CD4-positive, alpha-beta T cell treated with Interferon alpha-2 for 1 hour (primary cell): ENCODE measurements at places on chromosomes 11 and 22.

- no peak for DNase-seq
Observed at GRCh38 chr22:44369916-44370801, 57.4 kb upstream of the SHISAL1 start.

DNA sequence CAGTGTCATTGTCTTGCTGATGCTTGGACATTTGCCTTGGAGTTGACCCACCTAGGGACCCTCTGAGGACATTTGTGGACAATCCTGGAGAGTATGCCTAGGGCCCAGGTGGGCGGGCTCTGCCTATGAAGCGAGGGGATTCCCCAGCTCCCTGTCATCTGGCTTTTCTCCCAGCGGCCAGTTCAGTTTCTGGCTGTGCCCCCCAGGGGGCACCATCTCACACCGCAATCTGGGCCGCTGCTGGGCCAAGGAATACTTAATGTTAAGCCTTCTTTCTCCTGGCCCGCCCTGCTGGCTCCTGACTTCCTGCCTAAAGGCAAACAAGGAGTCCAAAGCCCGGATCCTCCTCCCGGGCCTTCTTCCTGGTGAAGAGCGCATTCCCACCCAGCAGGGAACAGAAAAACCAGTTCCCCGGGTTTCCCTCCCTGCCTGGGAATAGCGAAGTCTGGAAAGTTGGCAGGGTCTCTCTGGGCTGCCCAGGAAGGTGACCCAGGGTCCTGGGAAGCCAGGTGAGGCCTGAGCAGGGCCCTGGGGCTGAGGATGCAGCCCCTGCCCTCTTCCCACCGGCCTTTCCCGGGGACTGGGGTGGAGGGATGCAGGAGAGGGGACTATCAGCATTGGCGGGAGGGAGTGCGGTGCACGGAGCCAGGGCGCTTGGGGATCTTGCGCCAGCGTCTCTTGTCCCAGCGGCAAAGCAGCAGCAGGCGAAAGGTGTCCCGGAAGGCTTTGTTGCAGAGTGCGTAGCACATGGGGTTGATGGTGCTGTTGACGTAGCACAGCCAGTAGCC, 11.9 kb downstream of the CHRM1 start:
- DNase-seq: no peak

GRCh38 chr22:39839917-39840510, 53.5 kb downstream of the ENTHD1 start:
- DNase-seq: peak; percentile 19

DNA sequence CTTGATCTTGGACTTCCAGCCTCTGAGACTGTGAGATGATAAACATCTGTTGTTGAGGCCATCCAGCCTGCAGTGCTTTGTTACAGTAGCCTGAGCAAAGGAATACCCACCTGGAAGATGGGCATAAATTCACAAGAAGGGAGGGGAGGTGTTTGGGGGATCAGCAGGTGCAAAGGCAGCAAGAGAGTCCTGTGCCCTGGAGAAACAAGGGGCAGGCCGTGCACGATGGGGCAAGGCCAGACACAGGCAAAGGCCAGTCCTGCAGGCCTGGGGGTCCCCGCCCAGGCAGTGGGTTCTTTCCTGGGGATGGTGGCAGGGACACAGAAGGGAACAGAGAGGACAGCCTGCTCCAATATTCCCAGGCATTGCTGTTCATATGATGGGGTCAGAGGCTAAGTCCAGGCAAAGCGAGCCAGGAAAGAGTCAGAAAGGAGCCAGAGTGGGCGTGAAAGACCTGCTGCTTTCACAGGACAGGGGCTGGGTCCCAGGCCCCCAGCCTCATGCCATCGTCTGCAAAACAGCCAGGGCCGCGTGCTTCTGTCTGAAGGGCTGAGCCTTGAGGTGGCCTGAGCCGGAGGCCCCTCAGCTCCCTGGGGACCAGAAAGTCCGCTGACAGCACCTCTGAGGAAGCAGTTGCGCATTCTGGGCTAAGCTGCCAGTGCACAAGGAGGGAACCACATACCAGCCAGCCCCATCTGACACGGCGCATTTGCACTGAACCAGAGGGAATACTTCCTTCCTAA, 48.8 kb downstream of the MYEOV start:
- DNase-seq: no peak

DNA sequence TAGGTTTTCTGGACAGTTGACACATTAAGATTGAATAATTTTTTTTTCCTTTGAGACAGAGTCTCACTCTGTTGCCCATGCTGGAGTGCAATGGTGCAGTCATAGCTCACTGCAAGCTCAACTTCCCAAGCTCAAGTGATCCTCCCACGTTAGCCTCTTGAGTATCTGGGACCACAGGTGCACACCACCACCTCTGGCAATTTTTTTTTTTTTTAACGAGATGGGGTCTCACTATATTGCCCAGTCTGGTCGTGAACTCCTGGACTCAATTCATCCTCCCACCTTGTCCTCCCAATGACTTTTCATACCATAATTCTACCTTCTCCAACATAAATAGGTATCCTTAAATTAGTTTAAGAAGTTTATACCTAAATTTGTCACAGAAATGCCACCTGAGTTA, 8.5 kb downstream of the EIF4ENIF1 start:
- DNase-seq: no peak
